G401 (cell line): ENCODE measurements at places on chromosomes 4 and X.

GRCh38 chrX:129748305-129748704, 9.5 kb downstream of the XPNPEP2 start:
- DNase-seq: no peak

DNA sequence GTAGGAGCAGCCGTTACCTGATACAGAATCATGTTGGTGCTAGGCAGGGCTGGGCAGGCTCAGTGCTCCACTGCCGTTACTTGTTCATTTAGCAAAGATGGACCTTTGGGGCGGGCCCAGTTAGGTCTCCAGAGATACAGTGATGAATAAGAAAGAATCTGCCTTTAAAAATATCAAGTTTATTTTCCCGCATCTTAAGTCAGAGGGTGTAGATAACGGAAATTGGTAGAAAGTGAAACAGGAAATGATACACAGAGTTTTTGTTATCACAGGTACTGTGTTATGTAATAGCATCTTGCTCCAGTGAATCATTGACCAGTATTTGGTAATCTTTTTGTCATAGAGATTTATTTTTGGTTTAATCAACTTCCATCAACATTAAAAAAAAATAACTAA, 5.5 kb downstream of the TMEM131L start:
- no peak for DNase-seq

DNA sequence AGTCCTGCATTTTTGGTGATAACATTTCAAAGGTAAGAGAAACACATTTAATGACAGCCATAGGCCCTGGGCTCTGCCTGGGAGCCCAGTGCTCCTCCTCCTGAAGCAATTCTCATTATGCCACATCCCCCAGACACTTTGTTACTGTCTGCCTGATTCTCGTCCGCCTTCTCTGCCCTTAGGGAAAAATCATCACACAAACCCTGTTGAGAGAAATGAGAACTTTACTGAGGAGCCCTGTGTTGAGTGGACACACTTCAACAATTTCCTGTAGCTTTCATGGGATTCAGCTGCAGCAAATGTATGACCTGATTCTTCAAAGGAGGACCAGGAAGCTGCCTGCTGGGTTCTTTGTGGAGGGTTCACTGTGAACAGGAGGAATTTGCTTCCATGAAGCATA, 566.5 kb upstream of the FRG1 start:
- no peak for DNase-seq

- DNase-seq: peak; percentile 33
Measured at GRCh38 chrX:15468036-15468435, 25.1 kb downstream of the PIR start.

DNA sequence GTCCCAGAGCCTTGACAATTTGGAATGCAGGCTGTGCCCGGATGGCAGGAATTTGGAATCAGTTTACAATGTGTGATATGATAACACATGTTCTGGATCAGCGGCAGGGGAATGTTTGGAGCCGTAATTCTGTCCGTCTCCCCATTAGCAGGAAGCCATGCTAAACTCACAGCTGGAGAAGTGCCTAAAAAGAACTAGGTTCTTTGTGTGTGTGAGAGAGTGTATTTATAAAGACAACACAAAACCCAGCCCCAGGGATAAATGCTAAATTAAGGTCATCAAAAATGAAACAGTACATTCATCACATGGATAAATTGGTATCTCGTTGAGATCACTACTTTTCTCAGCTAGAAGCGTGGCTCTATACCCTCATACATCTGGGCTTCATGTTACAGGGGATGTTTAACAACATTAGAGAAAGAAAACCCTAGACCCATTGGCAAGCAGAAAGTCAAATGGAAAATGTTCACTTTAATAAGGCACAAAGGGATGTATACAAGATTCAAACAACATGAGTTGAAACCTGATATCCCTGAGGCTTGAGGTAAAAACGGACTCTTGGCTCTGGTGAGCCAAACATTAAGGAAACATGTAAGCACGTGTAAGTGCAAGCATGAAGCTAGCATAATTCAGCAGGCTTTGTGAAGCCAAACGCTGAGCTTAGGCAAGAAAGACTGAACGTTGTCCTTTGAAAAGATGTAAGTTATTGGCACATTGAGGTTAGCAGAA, 18.0 kb upstream of the TMEM131L start:
- DNase-seq: no peak

DNA sequence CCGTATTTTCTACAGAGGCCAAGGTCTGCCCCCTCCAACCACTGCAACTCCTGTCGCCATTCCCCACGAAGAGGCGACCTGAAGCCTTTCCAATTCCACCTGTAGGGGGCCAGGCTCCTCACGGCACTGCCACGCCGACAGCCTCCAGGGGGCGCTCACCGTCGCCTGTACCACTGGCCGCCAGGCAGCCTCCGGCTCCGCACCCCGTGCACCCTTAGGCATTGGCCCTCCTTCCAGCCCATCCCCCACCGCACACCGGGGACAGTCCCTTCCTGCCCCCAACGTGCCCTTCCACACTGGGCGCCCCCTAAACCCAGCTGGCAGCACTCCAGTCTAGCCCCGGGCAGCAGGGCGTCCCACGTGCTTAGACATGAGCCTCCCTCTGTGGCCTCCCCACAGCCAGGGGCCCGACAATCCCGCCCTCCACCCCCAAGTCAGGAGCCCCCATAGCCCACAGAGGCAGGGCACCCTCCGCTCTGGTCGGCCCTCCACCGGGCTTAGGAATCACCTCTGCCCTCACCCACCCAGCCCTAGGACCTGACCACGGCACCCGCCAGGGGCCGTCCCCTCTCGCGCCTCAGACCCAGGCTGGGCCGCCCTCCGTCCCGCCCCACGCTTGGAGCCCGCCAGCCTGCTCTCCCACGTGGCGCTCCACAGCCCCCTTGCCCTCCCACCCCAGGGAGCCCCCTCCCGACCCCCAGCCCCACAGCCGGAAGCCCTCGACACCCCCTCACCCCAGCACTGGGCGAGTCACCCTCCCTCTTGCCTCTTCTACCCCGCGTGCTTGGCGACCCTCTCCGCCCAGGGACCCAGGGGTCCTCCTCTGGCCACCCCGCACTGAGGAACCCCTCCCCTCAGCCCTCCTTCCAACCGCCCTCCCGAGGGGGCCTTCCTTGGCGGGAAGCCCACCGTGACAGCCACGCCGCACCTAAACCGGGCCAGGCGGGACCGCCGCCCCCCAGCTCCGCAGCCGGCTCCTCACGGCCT, 711 bp downstream of the PNMA6E start:
- no peak for DNase-seq

GRCh38 chr4:48290146-48290772, 20.6 kb upstream of the TEC start:
- DNase-seq: no peak
